ENCODE measurements at places on chromosomes 1 and 21.

DNA sequence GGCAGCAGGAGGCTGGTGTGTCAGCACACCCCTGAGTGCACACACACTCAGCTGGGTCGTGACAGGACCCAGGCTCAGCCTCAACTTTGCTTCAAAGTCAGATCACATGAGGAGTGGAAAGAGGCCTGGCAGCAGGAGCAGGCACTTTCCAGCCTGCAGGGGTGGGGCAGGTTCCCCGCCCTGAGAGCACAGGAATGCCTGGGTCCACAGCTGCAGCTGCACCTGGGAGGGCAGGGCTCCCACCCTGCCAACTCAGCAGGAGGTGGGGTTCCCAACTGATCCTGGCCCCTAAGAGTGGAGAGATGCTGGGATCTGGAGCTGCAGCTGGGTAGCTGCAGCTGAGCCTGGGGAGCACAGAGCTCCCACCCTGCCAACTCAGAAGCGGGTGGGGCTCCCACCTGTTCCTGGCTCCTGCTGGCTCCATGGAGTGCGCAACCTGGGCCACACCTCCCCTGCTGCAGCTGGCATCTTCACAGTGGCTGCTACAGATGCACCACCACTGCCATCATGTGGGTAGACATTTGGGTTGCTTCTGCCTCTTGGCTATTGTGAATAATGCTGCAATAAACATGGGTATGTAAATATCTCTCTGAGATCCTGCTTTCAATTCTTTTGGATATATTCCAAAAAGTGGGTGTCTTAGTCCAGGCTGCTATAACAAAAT, 415.4 kb downstream of the TTLL7 start:
- DNase-seq = no peak

DNA sequence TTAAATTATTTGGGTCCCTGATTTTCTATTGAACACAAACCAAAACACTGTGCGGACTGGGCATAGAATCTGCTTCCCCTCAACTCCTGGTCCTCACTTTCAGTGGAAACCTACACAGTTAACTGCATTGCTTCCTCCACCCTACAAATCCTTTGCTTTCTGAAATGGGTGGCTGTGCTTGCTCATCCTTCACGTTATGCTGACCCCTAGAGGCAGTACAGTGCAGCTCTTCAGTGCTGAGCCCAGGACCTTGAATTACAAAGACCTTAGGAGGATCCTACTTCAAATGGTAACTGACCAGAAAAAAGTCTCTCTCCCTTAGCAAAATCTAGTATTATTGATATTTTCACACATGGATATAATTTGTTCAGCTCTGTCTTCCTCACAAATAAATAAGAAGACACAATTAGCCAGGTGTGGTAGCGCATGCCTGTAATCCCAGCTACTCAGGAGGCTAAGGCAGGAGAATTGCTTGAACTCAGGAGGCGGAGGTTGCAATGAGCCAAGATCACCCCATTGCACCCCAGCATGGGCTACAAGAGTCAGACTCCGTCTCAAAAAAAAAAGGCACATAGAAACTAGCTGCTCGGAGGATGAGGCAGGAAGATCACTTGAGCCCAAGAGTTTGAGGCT, 63.4 kb upstream of the L1TD1 start:
- DNase-seq = peak; percentile 38

GRCh38 chr1:100582943-100583342, 45.0 kb downstream of the GPR88 start:
- DNase-seq = no peak

DNA sequence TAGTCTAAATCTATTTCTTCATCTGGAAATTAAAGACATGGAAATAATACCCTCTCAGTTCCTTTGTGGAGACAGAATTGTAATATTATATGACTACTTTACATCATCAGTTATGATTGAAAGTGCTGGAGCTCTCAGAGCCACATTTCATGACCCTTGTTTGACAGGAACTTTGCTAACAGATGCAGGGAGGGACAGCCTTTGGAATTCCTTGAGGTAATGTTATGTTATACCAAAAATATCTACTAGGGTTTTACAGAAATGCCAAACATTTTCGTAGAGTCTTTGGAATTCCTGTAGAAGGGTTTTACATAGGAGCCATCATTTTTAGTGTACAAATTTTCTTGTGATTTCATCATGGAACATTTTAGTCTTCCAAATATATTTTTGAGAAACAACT, 57.4 kb upstream of the ADAMTS5 start:
- no peak for DNase-seq

DNA sequence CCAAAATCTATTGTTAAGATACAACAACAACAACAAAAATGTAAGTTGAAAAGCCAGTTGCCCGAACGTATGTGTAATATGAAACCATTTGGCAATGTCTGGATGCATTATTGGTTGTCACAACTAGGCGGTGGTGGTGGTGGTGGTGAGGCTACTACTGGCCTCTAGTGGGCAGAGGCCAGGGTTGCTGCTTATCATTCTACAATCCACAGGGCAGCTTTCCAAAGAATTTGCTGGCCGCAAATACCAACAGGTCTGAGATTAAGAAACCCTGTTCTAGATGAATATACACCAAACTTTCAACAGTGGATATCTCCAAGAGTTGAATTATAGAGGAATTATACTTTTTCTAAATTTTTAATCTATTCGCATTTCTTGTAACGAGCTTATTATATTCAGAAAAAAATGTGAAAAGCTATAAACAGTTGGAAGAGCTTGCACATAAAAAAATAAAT, 26.8 kb upstream of the ZNF697 start:
- no peak for DNase-seq

- DNase-seq = no peak
Observed at GRCh38 chr21:43005635-43006034, 31.3 kb downstream of the PKNOX1 start.

DNA sequence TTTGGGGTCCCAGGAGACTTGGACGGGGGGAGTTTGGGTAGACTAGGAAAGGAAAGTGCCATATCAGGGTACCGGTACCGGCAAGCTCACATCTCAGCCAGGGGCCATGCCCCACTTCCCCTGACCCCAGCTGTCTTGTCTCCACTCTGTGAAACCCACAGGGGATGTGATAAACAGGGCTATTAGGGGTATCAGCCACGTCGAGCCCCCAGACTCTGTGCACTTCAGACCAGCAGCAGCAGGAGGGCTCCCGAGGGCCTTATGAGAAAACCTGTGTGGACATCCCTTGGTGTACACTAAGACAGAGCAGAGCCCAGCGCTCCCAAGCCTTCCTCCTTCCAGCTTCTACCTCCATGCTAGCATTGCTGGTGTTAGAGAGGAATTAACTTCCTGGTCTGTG, 46.3 kb downstream of the TNNT2 start:
- DNase-seq = no peak

GRCh38 chr1:23433122-23433521, 8.6 kb upstream of the TCEA3 start:
- DNase-seq = no peak

- DNase-seq = no peak
Observed at GRCh38 chr1:30490554-30491053, 232.8 kb downstream of the MATN1 start.

- no peak for DNase-seq
Observed at GRCh38 chr1:31382379-31382989, 9.6 kb upstream of the FABP3 start.

DNA sequence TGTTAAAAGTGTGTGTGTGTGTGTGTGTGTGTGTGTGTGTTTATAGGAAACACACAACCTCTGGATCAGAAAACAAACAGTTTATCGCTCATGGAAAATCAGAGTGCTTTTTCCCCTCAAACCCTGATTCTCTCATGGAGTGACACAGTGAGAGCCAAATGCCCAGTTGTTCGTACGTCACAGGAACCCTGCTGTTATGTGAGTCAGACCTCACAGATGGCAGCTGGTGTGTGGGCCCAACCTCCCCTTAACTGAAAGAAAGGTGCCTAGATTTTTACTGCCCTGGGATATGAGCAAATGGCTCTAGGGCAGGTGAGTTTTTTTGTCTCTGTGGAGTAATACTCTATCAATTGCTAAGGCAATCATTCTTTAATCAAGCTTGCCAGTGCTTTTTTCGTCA, 1788.1 kb downstream of the BRINP3 start:
- DNase-seq = no peak

- no peak for DNase-seq
Observed at GRCh38 chr1:97006044-97006661, 284.6 kb downstream of the PTBP2 start.

DNA sequence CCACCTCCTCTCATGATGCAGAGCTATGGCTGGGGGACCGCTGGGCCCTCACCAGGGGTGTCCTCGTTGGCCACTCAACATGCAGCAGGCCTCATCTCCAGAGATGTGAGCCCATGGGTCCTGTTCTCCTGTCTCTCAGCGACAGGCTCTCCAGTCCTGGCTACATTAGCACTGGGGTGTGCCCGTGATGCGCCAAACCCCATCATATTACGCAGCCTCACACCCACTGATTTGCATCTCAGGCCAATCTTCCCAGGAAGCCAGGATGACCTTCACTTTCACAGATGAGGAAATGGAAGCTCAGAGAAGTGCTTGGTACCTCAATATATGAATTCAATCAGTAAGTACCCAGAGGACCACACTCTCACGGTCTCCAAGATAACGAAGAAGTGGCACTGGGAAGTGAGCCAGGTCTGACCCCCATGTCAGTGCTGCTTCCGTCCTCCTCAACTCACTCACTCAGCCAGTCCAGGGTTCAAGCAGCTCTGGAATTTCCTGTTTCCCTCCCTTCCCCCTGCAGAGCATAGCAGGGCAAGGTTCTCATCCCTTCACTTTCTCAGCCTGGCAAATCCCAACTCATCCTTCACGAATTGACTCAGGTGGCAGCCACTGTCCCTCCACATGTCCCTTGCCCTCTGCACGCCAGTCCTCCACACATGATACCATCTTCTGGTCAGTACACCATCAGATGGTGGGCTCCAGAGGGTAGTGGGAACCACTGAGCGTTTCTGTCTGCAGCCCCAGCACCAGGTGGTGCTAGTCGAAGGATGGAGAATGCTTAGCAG, 28.9 kb upstream of the EVA1B start:
- DNase-seq = no peak

GRCh38 chr1:40903106-40903505, 40.9 kb upstream of the CITED4 start:
- DNase-seq = no peak

DNA sequence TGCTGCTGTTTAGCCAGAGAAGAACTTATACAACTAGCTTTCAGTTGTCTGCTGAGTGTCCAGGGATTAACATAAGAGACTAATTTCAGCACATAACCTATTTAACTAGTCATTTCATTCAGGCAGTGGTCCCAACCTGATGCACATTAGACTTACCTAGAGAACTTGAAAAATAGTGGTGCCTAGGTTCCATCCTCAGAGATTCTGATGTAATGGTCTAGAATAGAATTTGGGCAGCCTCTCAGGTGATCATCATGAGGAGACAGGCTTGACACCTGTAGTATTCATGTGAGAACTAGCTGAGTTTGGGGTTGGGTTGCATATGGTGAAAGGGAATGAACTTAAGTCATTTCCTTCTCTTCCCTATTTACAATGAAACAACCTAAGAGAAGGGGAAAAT, 24.8 kb downstream of the CNST start:
- no peak for DNase-seq

DNA sequence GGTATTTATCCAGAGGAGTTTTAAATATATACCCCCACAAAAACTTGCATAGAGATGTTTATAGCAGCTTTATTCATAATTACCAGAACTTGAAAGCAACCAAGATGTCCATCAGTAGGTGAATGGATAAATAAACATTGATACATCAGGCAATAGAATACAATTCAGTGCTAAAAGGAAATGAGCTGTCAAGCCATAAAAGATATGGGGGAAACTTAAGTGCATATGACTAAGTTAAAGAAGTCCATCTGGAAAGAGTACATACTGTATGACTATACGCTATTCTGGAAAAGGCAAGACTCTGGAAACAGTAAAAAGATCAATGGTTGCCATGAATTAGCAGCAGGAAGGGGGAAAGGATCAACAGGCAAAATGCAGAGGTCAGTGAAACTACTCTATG, 366.7 kb downstream of the HHIPL2 start:
- no peak for DNase-seq

GRCh38 chr1:82562448-82562847, 761.7 kb downstream of the ADGRL2 start:
- no peak for DNase-seq

DNA sequence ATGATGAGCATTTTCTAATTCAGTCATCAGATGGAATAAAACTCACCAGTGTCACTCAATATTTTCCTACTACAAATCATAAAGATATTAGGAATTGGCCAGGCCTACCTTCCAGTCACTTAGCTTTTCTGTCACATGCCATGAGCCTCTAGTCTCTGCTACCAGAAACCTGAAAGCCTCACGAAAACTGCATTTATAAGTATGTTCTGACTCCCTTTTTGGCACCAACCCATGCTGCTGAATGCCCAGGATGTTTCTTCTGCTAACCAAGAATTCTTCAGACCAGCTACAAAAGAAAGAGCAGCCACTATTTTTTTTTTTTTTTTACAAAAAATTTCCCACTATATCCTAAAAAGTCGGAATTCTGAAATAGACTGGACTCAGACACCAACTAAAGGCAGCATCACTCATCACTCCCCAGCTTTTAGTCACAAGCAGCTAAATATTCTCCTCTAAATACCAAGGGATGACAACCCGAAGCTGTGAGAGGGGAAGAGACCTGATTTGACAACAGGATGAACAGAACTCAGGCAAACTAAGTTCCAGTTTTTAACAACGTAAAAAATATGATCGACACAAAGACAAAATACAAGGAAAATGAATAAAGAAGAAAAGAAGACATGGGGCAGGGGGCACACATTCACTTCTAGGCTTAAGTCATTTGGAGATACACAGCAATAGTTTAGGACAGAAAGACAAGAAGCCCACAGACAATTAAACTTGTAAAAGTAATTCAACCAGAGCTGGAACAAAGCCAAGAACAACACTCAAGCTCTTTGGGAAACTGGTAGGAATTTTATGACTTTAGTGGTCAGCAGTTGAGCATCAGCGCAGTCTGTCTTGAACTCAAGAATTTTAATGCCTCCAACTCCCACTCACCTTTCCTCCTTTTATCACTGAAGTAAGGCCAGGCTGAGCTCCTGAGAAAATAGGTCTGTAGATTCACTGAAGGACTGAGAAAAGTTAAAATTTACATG, 1.7 kb downstream of the DCAF8 start:
- no peak for DNase-seq

DNA sequence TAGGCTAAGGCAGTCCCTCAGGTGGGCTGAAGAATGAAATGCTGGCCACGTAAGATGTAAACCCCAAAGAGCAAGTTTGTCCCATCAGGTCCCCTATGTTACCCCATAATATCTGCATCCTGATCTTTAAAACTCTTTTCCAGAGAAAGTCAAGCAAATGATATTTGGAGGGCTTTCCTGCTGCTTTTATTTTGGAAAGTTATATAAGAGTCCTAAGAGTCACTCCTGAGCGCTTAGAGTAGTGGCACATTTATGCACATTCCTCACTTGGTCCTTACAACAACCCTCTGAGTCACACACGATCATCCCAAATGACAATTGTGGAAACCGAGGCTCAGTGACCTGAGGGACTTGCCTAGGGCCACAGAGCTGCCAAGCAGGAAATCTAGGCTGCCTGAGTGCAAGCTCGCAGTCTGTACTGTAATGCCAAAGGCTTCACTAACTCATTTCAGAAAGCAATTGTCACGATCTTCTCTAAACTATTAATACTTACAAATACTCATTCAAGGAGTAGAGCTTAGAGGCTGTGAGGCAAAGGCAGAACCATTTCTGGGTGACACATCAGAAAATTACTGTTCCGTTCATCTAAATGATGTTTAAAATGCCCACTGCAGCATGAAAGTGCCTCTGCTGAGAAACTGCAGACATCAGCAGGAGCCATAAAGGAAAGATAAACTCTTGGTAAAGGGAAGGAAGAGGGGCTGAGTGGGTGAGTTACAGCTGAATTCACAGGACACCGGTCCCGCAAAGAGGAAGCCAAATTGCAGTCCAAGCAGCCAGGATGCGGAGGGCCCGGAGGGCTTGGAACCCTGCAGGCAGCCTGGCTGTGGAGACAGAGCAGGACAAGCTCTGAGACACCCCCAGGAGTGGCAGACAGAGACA, 30.8 kb downstream of the CAPZB start:
- no peak for DNase-seq
